ENCODE measurements at places on chromosomes 4 and X.

DNA sequence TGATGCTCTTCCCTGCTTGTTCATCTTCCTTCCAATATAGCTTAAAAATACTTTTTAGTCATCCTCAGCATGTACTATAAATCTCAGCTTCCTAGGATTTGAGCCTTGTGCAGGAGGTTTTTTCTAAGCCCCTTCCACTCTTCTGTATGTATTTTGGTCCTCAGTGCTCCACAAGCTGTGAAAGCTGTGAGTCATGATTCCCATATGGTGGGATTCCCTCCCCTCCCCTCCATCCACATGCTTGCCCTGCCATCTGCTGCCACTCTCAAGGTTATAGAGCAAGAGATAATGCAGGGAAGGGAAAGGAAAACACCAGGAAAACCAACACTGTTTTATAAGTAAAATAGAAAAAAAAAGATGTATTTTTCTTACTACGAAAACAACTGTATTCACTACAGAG is 58.5 kb upstream of the AP1S2 start:
- DNase-seq, result no peak

DNA sequence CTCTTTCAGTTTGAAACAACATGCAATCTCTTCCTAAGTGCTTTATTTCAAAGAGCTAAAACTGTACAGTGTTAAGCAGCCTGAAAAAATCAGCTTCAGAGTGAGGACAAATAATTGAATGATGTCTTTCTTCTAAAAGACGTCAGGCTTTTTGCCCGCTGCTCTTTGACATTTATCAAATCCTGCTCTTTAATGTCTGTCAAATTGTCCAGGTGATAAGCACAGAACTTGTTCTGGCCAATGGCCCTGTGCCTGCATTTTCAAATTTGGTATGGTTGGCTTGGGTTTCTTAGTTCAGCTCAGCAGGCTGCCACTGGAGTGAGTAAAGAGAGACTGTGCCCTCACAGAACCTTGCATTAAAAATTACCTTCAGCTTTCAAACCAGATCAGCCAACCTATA is 712.9 kb upstream of the LCORL start:
- DNase-seq, result no peak

GRCh38 chr4:11497972-11498371 is 69.3 kb upstream of the HS3ST1 start:
- no peak for DNase-seq

DNA sequence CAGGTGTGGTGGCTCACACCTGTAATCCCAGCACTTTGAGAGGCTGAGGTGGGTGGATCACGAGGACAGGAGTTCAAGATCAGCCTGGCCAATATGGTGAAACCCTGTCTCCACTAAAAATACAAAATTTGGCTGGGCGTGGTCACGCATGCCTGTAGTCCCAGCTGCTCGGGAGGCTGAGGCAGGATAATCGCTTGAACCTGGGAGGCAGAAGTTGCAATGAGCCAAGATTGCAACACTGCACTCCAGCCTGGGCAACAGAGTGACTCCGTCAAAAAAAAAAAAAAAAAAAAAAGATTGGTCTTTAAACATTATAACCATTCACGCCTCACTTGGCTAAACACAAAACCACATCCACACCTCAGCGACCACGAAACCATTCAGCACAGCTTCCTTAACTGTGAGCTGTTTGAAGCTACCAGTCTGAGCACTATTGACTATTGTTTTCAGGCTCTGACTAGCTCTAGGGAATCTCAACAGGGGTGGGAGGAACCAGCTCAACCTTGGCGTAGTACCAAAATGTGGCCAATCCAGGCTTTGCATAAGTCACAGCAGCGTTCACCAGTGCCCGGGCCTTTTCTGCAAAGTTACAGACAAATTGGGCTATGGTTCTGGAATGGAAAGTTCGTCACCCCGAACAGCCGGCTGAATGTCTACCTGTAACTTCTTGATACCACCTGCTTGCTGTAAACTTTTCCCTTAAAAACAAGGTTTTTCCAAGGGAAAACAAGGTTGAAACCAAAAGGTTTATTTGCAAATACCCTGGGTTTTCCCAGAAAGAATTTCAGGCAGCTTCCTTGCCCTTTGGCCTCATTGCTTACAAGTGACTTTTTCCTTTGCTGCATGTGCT is 73.6 kb upstream of the DHX15 start:
- no peak for DNase-seq

DNA sequence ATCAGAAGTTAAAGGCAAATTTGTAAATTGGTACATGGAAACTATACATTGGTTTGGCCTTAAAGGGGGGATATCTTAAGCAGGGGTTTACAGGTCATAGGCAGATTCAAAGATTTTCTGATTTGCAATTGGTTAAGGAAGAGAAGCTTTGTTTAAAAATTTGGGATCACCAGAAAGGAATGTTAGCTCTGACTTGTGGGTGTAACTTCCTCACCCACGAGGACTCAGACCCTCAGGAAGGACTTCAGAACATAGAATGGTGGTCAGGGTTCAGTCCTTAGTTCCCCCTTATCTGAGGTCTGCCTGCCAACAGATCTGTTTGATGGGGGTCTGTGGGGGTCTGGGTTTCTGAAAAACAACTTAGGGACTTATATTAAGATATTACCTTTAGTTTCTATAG is 427.4 kb upstream of the DIPK2B start:
- DNase-seq, result no peak
